ENCODE measurements at places on chromosomes 5 and 9.

DNA sequence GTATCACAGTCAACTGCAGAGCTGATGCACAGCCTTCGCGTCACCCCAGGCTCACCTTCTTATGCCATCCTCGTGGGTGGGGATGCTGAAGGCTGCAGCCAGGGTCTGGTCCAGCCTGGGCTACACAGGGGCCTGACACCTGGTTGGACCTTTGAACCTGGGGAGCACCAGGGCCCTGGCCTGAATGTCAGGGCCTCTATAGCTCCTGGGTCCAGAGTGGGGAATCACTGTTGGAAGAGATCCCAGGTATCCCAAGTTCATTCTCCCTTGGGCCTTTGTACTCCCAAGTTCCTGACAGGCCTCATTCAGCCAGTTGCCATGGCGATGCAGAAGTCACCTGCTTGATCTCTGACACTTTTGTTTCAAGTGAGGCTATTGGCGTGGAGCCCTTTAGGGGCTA, 43.8 kb downstream of the ZNF618 start:
- no peak for DNase-seq

DNA sequence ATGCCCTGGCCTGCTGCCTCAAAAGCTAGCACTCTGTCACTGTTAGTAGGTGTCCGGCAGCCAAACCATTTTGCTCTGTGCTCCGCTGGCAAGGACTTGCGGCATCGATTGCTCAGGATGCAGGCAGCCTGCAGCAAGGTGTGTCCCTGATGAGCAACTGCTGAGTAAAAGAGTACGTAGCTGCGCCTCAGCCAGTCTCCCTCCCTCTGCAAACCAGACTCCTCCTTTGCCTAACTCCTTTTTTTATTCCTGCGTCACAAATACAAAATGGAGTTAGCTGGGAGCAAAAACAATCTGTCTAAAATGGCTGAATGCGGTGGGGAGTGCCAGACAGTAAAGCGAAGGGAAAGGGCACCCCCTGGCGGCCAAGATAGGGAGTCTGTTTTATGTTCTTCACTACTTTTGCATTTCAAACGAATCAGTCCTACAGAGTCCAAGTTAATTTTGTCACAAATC, 61.1 kb downstream of the DIAPH1 start:
- peak; percentile 39 for DNase-seq

- DNase-seq = no peak
Observed at GRCh38 chr5:173634465-173634983, 18.1 kb upstream of the BOD1 start.

DNA sequence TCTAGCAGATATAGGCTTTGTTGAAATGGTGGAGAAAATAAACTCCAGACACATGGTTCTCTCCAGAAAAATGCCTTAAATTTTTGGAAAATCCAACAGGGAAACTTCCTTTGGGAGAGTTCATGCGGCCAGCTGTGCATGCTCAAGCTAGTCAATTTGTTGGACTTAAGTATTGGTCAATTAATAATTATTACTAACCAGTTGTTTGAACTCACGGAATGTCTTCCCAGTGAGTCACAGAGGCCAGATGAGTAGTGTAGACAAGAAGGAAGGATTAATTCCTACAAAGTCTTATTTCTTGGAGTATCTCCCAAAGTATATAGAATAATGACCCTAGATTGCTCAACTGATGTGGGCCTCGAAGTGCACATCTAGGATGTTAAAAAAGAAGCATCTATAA, 103.6 kb downstream of the MACIR start:
- DNase-seq = no peak

GRCh38 chr5:136051486-136052220, 22.9 kb downstream of the TGFBI start:
- no peak for DNase-seq

DNA sequence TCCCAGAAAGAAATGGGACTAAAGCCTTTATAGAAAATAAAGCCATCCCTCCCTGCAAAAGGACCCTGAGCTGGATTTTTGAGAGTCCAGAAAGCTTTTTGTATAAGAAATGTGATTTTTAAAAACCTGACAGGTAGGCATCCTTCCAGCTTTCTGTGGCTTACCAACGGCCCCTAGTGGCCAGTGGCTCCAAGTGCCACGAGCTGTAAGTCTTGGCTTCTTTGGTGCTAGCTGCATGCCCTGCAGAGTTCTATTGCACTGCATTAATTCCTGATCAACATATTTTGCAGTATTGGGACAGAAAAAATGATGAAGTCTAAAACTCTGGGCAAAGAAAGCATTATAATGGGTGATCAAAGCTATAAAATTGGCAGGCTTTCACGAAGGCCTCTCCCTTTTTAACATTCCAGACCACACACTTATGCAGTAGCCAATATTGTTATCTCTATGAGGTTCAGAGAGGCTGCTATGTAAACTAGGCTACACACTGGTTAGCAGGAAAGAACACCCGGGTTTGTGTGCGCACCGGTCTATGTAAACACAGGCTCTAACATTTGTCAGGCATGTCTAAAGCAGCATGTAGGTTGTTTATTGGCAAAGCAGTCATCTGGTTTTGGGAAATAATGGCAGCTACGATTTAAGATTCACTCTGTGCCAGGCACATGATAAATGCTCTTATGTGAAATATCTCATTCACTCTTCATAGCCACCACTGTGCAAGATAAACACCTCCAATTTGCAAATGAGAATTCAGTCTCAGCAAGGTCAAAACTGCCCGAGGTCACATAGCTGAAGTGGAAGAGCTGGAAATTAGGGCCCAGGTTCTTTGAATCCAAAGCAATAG, 55.2 kb downstream of the NMUR2 start:
- DNase-seq = no peak

DNA sequence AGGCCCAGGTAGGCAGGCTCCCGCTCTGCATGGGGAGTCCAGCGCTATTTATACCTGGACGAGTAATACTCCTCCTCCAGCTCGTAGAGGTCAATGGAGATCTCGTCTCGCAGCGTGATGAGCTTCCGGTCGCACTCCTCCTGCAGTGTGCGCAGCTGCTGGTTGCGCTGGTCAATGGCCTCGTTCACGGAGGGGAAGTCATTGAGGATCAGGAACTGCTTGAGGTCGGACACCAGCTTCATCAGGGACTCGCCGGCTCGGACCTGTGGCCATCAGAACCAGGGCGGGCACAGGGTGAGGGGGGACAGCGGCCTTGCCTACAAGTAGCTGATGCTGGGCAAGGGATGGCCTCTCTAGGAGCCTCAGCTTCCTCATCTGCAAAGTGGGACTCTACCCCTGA, 3.9 kb downstream of the MED22 start:
- no peak for DNase-seq

DNA sequence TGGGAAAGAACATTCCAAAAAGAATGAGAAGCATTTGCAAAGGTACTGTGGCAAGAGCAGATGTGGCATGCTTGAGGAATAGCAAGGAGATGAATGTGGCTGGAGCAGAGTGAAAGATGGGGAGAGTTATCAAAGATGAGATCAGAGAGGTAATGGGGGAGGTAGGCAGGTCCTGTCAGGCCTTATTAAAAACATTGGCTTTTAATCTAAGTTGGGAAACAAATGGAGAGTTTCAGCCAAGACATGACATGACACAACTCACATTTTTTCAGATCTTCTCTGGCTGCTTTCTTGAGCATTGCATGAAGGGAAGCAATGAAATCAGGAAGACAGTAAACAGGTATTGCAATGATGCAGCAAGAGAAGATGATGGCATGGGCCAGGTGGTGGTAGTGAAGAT, 120.3 kb downstream of the MUSK start:
- DNase-seq = no peak

- DNase-seq = no peak
Observed at GRCh38 chr5:5932824-5933223, 445.5 kb downstream of the MED10 start.

DNA sequence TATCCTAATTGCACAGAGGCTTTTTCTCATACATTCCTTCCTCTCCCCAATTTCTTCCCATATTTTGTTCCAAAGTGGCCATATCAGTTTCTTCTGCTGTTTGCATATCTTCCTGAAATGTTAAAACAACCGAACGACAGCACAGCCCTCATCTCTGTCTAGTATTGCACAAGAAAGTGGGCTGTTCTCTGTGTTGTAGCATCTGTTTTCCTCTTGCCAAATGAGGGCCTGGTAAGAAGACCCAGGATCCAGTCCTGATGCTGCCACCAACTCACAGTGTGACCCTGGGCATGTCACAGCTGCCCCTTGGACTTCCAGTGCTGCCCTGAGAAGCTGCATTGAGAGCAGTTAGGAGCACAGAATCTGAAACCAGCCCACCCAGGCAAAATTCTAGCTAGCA, 4.1 kb downstream of the SLC31A2 start:
- peak; percentile 51 for DNase-seq

DNA sequence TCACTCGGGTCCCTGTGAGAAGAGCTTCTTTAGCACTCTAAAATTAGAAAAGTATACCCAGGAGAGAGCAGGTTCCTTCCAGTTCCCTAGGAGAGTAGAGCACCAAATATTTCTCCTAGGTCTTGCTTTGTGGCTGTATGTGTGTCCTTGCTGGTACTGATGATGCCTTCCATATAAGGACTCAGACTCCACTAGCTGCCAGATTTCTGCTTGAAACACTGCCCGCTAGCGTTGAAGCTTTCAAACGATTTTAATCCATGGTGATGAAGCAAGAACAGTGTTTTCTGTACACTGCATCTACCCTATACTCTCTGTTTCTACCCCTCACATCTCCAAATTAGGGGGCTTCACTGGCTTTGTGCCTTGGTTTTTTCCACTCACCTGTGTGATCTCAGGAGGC, 2.4 kb upstream of the SMC2 start:
- DNase-seq = peak; percentile 39

- DNase-seq = no peak
Observed at GRCh38 chr5:132876020-132876759, 2.7 kb downstream of the LEAP2 start.

DNA sequence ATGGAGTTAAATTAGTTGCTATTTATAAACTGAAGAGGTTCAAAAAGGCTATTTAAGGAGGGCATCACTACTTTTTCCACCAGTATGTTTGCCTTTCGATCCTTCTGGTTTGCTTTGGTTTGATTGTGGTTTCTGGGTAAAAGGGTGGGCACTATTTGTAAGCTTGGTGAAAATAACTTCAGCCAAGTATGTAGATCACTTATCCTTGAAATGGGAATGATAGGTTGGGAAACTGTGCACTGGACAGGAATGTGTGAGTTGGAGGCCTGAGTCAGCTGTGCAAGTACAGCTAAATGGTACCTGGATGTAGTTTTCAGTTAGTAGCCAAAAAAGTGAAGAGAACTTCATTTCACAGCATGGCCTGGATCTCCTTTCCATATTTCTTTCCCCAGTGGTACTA, 466.2 kb downstream of the ENC1 start:
- no peak for DNase-seq

GRCh38 chr5:95936812-95937397, 24.7 kb downstream of the ELL2 start:
- no peak for DNase-seq

- DNase-seq = no peak
Observed at GRCh38 chr5:20974426-20974825, 986.4 kb upstream of the CDH18 start.

DNA sequence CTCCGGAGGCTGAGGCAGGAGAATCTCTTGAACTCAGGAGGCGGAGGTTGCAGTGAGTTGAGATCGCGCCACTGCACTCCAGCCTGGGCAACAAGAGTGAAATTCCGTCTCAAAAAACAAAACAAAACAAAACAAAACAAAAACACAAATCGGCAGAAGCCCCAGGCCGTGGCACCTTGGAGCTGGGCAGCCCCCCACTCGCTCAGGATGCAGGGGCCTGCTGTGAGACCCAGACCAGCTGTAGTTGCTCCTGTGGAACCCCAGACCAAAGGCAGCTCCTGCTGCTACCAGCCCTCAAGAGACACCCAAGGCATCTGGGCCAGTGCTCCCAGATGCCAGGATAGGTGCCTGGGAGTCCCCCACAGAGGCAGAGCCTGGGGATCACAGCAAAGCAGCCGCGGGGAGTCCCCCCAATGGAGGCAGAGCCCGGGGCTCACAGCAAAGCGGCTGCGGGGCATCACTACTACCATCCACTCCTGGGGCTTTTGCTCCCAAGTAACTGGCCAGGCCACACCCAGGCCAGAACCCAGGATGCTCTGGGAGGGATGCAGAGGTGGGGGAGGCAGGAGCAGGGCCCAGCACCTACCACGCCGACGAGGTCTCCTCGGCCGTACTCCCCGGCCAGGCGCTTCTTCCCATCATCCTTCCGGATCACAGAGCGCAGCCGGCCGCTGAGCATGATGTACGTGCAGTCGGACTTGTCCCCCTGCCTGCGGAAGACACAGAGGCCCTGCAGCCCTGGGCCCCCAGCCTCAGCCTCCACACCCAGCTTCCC, 37.7 kb upstream of the NSMF start:
- DNase-seq = no peak

DNA sequence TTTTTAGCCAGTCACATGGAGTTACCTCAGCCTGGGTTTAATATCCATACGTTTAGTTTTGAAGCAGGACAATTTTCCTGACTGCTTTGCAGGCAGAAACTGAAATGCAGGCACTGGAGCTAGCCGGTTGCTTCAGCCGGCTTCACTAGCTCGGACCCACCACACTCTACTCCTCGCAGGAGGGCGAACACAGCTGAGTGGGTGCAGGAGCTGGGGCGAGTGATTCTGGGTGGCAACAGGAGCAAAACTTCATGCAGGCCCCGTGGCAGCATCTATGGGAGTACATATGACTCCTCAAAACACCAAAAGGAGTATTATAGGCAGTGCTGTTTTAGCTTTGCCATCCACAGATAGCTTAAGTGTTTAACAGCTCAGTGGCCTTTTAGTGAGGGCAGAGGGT, 1211.8 kb upstream of the NUDT12 start:
- DNase-seq = no peak

- peak; percentile 21 for DNase-seq
Observed at GRCh38 chr5:180090769-180091546, 19.4 kb upstream of the RNF130 start.

DNA sequence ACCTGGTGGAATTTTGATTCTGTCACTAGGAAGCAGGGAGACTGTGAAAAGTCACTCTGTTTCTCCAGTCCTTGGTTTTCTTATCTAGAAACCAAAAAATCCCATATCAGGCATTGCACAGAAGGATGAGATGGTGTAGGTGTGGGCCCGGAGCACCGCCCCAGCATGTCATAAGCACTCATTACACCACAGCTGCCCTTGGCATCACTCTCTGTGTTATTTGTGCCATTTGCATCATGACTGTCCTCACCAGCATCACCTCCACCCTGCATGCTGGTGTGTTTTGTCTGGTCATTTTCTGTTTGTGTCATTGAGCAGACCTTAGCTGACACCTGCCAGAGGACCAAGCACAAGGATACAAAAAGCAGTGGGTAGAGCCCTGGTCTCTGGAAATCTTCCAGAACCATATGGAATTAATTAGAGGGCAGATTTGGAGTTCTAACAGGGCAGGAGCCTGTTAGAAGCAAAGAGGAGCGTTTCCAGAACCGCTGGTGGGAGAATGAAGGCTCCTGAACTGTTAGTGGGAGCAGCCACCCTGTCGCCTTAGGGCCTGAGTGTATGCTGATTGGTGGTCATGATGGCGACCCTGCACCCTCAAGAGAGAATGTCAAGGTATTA, 99.3 kb downstream of the AMBP start:
- DNase-seq = no peak

GRCh38 chr9:94973451-94973941, 247.0 kb downstream of the AOPEP start:
- no peak for DNase-seq
